Mesothelial cell of epicardium (in vitro differentiated cells): ENCODE measurements at places on chromosomes 1 and 21.

DNA sequence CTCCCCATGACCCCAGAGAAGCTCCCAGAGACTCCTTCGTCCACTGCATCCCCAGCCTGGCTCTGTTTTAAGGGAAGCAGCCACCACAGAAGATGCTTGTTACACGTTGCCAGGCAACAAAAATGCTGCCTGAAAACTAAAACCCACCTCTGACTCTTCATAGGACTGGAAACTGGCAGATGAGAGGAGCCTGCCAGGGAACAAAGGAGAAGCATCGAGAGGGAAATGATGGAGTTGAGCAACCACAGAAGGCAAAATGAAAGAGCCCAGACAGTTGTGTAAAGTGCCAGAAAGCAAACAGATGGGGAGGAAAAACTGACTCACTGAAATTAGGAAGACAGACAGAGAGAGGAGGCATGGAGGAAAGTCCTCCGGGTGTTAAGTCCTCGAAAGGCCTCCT lies 118.4 kb downstream of the KCNN3 start:
- no peak for DNase-seq

- DNase-seq = no peak
Observed at GRCh38 chr1:90919900-90920299, 101.9 kb downstream of the ZNF644 start.

DNA sequence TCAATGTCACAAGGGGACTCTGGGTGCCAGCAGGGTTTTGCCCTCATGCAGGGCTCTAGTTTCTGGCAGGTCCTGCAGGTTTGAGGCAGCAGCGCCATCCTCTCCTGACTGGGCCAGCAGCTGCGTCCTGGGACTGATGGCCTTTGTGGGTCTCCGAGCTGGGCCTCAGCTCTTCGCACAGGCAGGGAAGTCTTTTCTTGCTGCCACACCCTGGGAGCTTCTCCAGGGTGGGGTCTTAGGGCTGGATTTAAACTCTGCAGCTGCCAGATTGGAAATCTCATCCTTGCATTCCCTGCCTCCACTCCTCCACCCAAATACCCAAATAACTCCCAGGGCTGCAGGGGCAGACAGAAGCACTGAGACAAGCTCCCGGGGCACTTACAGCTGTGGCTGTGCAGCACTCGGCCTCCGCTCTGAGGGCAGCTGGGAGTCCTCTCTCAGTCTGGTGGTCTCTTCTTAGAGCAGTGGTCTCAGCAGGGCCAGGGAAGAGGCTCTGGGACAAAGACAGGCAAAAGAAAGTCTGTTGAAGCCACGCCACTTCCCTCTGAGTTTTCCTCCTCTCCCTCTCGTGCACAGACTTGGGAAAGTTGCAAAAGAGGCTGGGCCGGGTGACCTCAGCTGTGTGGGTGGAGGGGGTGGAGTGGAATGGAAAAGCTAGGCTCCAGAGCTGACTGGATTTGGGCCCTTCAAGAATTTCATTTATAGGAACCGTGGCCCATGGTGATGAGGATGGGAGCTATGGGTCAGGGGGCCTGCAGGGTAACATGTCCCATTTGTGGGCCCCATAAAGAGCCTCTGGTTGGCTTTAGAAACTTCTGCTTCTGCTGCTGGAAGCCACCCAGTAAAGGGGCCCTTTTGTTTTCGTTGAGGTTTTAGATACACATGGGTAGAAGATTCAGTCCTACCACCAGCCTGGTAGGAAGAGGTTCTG lies at the start of gene RAB7B:
RAB7B (minus strand) TSS at position 525 of the 931 bp plus-strand sequence. CDS start 9,260 bp downstream, outside the sequence.
- DNase-seq = no peak

- no peak for DNase-seq
Observed at GRCh38 chr1:203291201-203292096, 13.9 kb upstream of the BTG2 start.

GRCh38 chr1:222546548-222547259 lies 1.2 kb downstream of the HHIPL2 start:
- DNase-seq = no peak

DNA sequence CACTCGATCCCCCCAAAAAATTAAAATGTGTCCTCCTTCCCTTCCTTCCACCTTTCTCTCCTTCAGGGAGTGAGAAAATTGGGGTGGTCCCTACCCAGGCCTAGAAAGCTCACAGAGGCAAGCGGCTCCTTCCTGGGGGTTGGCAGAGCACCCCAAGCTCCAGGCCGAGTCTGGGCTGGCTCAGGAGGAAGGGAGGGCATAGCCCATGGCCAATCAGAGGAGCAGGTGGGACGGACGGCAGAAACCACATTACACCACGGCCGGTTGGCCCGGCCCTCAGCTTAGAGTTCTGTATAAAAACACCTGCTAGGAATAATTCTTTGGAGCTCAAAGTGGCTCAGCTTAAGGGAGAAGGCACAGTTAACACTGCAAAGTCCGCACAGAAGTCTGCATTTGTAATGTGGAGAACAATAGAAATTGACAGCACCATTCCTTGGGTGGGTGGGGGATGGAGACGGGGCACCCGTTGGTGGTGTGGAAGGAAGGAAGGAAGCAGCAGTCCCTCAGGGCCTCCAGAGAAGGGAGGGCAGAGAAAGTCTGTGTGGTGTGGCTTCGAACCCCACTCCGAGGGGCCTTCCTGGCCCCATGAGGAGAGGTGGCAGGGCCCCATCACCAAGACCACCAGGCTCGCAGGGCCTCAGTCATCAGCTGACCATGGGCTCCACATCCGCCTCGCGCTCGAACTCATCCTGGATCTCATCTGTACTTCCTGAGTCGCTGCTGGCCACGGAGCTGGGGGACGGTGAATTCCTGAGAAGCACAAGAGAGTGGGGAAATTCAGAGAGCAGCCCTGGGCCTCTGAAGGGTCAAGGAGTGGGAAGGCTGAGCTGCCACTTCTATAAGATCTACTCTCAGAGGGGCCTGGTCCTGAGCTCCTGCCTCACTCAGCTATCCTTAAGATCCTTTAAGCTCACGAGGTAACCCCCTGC lies 5.8 kb upstream of the ALDH4A1 start:
- DNase-seq = no peak

DNA sequence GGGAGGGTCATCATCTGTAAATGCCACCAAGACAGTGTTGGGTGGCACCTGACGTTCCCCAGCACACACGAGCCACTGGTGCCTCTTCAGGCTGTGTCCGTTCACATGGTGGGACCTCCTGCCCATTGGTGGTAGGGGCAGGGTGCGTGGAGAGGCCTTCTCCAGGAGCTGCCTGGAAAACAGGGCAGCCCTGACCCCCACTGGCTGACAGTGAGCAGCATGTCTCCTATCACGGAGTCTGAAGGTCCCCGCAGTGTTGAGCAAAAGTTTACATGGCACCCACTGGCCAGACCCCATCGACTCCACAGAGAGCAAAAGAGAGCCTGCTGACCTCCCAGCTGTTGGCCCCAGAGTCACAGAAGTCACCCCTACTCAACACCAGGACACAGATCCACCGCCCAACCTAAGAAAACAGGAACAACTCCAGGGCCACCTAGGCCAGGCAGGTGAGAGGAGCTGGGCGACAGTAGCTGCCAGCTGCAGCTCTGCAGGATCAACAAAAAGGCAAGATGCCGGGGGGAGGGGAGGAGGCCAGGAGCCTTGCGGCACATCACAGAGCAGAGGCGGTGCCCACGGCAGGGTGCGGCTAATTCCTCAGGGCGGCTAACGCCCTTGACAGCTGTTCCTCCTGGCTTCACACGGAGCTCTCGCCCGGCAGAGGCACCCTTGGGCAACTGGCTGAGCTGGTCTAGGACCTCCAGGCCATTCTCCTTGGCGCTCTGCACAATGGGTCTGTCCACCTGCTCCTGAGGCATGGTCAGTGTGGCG lies 14.4 kb upstream of the IFI6 start:
- no peak for DNase-seq

- no peak for DNase-seq
Observed at GRCh38 chr1:29236712-29237128, 398 bp downstream of the PTPRU start.

- no peak for DNase-seq
Observed at GRCh38 chr1:25568834-25569596, 25.6 kb downstream of the LDLRAP1 start.

DNA sequence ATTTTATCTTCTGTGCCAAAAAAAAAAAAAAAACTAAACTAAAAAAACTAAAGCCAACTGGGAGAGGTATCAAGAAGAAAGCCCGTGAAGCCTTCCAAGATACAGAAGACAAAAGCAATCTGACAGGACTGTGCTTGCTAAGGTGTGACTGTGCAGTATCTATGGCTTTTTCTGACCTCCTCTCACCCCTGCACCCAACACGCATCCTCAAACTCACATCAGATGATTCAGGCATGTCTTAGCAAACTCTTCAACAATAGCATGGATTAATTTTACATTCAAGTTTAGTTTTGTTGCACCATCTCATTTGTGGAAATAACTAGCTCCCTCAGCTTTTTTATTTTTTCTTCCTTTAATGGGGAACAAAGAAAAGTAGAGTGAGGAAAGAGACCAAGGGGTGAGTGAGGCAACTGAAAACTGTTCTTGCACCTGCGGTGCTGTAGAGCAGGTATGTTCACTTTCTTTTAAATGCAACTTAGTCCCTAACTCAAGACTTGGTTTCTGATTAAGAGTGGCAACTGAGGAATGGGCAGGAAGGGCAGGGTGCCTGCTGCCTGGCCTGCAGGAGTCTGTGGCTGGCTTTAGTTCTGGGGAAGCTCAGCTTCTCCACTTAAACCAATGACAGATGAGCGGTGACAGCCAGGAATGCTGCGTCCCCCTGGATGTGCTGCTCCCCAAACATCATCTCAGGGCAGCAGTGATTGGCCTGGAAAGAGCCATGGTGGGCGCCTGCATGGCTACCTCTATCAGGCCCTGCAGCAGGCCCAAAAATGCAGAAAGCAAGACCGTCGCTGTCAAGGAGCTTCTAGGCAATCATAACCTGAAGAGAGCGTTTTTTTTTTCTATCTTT lies 71.3 kb upstream of the LRRC8B start:
- DNase-seq = no peak
